ENCODE measurements at places on chromosomes 13 and 19. TPM values are rescaled to one million over a fixed set of nuclear protein-coding genes. Genes with fewer than 3 reads are reported as not detected.

GRCh38 chr19:32336259-32337083 is 8.9 kb upstream of the ZNF507 start:
- peak; percentile 15 for DNase-seq

DNA sequence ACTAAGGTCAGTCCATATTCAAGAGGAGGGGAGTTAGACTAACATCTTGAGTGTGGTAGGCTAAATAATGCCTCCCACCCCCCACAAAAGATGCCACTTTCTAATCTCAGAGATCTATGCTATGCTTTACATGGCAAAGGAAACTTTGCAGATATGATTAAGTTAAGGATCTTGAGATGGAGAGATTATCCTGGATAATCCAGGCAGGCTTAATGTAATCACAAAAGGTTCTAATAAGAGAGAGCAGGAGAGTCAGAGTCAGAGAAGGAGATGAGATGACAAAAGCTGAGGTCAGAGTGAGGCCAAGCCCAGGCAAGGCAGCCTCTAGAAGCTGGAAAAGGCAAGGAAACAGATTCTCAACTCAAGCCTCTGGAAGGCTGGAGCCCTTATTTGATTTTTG is 1011.6 kb downstream of the PCDH9 start:
- DNase-seq, result no peak

SEMA6B gene
- 7.3 TPM for total RNA-seq

GRCh38 chr19:3825286-3825956 is 39.2 kb upstream of the MATK start:
- no peak for DNase-seq

DNA sequence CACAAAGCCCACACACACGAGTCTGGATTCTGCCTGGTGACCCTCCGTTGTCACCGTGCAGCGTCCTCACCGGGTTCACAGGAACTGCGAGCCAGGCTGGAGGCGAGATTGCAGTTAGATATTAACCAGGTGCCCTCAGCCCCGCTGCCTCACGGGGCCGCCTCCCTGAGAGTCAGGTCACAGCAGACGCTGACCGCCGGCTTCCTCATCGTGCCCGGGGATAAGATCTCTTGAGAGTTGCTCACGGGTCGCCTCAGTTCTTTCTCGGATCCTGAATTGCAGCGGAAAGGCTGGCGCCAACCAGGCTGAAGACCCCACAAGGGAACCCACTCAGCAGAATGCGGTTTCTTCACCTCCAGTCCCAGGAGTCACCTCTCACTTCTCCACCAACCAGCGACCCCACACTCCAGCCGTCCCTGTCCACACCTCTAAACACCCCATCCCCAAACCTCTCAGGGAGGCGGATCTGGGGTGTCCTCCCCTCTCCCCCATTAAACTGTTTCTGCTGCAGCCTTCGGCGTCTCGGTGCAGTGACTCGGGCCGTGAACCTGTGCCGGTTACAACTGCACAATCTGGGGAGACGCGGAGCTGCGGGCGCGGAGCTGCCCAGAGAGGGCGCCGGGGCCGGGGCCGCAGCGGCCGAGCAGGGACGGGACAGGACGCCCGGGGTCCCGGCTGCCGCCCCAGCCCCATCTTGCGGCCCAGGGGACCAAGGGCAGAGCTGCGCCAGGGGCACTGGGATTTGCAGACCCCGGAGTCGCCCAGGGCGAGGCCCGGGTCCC is 591 bp downstream of the ZNF823 start:
- DNase-seq, result peak; percentile 65

PGLYRP1 gene
- total RNA-seq, result not detected

DNA sequence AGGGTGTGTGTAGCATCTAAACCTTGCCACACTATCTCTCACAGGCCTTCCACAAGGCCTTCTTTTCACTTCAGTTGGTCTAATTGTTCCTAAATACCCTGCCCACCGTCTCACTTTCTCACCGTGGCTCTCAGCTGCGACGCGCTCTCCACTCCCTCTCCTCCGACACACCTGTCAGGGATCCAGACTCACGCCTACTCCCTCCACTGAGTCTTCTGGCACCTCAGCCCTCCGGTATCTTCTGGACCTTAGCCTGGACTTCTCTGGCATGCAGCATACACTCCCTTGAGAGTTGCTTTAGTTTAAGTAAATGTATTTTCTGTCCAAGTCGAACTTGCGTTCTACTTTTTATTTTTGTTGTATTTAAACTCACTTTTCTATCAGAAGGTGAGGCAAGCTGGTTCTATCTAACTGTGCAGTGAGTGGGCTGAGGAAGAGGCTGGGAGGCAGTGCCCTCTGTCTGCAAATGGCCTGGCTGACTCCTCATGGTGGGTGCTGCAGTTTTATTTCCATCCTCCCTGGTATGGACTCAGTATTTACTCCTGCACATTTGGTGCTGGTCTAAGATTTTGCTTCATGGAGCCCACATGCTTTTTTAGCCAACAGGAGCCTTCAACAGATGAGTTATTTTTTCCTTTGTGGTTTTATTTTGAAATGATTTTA is 28.5 kb upstream of the ARGLU1 start:
- no peak for DNase-seq

All from PC-3 (cell line).